ENCODE measurements at places on chromosomes 4 and X.

- DNase-seq: no peak
Measured at GRCh38 chrX:63919081-63919480, 134.1 kb upstream of the ARHGEF9 start.

- DNase-seq: no peak
Measured at GRCh38 chr4:26084414-26084813, 170.4 kb downstream of the SMIM20 start.

DNA sequence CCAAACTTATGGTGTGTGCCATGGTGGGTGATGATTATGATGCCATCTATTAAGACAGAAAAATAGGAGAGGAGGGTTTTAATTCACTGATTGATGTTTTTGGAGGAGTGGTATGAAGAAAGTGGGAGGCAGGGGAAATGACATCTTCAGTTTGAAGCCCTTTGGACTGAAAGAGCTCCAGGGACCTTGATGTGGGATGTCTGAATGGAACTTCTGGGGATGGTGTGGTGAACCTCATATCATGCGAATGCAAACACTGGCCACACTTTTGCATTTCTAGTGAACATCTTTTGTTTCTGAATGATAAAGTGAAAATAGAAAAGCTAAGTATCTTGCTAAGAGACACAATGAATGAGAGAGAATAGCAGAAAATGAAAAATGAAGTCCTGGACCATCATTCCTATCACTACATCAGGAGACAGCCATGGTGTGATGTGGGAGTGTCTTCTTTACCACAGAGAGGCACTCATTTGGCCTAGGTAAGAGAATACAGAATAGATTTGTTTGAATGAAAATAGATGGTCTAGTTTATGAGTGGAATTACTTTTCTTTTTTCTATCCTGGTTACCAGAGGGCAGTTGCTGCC lies 123.5 kb downstream of the ZNF827 start:
- DNase-seq: no peak

- peak; percentile 81 for DNase-seq
Measured at GRCh38 chrX:22134681-22135080, 102.6 kb downstream of the PHEX start.

DNA sequence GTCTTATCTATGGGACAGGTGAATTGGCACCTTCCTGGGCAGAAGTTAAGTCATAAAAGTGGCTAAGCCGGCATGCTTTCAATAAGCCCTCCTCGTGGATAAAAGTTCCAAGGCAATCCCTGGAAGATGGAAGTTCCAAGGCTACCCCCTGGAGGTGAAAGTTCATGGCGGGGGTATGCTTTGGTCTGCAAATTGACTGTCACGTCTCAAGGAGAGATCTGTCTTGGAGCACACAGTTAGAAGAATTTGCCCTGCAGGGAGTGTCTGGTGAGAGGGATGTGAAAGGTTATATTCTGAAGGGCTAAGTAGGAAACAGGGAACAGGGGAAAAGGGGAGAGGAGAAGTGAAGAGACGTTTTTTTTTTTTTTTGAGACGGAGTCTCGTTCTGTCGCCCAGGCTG lies 26.2 kb upstream of the GPR173 start:
- DNase-seq: no peak

DNA sequence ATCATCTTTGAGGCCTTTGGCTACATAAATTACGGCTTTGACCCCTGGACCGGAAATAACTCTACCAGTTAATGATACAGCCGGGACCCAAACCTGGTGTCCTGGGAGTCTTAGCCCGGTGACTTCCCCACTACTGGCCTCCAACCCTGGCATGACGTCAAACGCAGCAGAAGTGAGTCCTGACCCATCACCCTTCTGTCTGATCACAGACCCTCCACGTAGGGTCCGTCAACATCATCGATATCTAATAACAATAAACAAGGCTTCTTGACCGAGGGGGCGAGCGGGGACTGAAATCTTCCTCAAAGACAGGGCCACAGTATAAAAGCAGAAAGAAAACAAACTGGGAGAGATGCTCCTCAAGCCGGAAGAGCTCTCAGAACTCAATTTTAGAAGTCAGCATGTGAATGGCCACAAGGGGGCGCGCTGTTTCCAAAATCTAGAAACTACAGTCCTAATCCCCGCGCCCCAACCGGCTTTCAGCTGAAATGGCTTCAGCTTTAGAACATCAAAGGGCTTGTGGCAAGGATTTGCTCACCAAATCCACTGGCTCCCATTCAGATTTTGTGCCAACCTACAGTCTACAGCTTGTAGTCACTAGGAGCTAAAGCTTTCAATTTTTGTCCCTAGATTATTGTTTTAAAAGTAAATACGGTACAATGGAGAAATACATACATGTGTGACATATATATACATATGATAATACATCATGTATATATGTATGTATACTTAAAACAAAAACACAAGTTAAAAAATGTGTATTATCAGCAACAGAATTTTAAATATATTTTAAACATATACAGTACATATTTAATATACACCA lies 46.4 kb upstream of the ENPP6 start:
- DNase-seq: peak; percentile 88

- DNase-seq: peak; percentile 18
Measured at GRCh38 chr4:41882625-41883347, 52.4 kb upstream of the TMEM33 start.

DNA sequence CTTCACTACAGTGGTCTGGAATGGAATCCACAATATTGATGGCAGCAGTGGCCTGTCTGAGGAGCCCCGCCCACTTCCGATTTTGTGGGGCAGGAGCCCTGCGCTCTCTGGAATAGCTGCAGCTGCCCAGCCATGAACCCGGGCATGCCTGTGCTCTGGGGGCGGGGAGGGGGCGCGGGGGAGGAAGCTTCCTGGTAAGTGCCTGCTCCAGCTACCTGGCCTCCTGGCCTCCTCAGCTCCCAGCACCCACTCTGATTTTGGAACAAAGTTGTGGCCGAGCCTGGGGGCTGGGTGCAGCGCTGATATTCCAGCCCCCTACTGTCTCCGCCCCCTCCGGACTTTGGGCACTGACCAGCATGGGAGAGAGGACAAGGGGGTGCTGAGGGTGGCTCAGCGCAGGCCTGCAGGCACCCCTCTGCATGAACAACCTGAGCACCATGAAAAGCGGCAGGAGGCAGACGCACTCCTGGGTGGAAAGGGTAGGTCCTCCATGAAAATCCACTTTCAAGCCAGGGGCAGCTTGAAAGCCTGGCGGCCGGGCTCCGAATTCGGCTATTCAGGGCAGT lies 972.7 kb upstream of the AGA start:
- DNase-seq: no peak

DNA sequence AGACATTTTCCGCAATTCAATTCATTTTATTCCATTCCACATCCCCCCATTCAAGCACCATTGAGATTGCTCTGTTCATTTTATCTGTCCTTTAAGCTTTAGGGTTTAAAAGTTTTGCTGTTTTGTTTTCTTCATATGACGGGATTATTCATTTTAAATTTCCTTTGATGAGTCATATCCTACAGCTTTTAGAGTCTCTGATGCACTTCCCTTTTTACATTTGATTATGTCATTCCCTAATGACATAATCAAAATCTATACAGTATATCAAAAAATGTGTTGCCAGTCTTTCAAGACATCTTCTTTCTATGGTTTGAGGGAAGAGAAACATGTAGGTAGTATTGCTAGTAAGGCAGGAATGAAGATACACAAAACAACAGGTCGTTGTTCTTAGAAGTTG lies 456.3 kb downstream of the PDGFC start:
- DNase-seq: peak; percentile 9

DNA sequence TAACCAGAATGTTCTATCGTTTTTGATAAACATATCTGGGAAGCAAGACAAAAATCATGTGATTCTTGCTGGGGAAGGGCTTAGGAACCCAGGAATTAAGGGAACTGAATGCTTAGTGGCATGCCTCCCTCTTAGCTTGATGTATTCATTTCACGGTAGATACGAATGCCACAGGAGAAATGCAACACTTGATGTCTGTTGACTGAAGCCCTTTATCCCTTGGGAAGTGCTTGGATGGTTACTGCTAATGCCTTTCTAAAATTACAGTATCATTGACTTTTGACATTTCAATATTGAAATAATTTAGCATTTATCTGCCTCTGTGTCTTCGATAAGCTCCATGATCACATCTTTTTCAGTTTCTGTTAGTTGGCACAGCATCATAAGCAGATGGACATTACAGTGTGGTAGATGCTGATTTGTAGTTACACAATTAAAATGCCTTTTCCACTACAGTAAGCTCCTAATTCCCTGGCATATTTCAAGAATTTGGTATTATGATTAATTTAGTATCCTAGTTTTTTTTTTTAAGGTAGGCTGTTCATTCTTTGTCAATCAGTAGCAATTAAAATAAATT lies 226.7 kb downstream of the ARHGAP10 start:
- DNase-seq: no peak

DNA sequence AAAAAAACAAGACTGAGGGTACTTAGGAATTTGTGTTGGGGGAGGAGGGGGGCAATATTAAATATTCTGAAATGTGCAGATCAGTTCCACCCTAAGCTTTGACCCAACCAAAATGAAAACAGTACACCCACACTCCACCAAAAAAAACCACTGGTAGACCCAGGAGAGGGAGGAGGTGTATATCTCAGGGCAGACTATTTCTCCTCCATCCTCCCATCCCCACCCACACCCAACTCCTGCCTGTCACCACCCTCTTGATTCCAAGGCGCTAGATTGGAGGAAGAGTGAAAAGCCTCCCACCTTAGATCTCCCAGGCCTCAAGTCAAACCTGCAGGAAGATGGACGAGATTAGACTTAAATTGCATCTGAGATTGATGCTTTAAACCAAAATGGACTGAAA lies 76.6 kb upstream of the SRD5A3 start:
- no peak for DNase-seq

DNA sequence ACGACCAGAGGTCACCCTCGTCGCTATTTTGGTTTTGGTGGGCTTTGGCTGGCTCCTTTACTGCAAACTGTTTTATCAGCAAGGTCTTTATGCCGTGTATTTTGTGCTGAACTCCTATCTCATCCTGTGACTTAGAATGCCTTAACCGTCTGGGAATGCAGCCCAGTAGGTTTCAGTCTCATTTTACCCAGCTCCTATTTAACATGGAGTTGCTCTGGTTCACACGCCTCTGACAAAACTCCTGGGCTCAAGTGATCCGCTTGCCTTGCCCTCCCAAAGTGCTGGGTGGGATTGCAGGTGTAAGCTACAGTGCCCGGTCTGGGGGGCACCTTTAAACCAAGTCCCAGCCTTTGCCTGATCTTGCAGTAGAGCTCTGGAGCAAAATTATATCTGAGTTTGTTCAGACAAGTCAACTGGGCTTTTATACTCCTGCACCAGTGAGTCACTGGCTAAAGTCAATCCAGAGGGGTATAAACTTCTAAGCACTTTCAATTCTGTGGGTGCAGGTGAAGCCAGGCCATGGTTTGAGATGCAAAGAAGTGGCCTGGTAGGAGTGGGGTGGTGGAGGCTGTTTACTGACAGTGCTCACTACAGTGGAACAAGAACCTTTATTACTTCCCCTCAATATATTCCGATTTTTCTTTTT lies 50.2 kb downstream of the MGST2 start:
- DNase-seq: no peak

GRCh38 chr4:70713453-70714078 lies 8.2 kb upstream of the RUFY3 start:
- DNase-seq: no peak

- DNase-seq: no peak
Measured at GRCh38 chrX:39451046-39451445, 646.7 kb downstream of the BCOR start.

- no peak for DNase-seq
Measured at GRCh38 chr4:99852199-99852749, 35.6 kb downstream of the DAPP1 start.

GRCh38 chr4:165006456-165006855 lies 25.3 kb upstream of the TRIM60 start:
- DNase-seq: no peak

DNA sequence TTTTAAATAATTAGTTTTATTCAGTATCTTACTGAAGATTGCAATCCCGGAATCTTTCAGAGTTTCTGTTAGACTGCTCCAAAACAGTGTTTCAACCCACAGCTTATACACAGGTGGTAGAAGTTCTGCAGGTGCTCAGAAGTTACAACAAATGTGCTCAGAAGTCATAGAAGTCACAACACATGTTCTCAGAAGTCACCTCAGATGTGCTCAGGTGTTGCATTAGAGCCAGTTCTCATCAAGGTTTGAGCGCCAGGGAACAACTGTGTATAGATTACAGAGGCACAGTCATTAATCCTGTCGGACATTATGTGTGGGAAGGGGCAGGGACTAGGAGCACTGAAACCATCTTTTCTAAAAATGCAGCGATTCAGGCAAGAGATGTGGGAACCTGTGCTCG lies 124.5 kb downstream of the ARSF start:
- DNase-seq: no peak

DNA sequence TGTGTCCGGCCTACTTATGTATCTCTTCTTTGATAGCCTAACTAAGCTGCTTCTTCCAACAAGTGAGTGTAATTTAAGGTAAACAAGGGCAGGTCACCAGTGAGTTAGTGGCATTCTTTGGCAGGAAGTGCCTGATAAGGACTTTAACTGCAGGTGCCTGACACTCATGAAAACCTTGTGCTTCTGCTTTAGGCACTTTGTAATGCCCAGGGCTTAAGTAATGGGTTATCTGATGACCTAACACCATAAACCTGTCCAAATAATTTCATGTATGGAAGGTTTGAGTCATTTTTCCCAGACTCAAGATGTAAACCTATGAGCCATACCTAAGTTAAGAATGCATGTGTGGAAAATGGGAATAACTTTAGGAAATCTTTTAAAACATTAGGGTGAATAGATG lies 43.0 kb downstream of the BCOR start:
- peak; percentile 11 for DNase-seq

DNA sequence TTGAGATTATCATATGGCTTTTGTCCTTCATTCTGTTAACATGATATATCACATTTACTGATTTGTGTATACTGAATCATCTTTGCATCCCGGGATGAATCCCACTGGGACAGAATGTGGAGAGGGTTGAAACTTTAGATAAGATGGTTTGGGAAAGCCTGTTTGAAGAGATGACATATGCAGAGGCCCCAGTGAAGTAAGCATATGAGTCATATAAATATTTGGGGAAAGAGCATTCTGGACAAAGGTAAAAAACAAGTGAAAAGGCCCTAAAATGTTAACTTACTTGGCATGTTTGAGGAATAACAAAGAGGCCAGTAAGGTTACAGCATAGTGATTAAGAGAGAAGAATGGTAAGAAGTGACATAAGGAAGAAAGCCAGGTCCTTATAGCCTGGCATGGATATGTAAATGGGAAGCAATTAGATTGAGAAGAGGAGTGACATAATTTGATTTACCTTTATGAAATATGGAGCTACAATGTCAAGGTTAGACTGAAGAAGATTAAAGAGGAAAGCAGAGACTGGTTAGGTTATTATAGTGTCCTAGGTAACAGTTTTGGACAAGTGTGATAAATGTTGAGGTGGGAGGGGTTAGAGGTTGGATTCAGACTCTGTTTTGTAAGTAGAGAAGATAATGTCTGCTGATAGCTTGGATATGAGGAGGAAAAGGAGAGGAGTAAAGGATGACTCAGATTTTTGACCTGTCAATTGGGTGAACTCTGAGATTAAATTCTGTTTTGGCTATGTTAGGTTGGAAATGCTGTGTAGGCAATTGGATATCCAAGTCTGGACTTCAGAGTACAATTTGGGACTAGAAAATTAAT lies 54.6 kb upstream of the DRP2 start:
- peak; percentile 49 for DNase-seq

- DNase-seq: no peak
Measured at GRCh38 chr4:113147498-113148111, 98.2 kb downstream of the ANK2 start.
